ENCODE measurements at places on chromosomes 7 and 10.

DNA sequence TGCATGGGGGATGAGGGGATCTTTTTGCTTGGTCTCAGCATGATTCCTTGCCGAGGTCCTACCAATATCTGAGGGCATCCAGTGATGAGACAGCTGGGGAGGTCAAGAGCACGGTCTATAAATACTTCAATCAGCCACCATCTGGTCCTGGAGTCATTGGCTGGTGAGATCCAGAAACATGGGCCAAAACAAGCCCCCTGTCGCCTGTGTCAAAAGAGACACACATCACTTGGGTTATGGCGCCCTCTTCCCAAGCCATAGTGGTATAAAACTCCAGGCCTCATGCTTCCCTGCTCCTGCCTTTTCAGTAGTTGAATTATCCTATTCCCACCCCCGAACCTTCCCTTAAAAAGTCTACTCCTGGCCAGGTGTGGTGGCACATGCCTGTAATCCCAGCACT, 60.9 kb downstream of the SLC35B4 start:
- peak; percentile 60 for DNase-seq

DNA sequence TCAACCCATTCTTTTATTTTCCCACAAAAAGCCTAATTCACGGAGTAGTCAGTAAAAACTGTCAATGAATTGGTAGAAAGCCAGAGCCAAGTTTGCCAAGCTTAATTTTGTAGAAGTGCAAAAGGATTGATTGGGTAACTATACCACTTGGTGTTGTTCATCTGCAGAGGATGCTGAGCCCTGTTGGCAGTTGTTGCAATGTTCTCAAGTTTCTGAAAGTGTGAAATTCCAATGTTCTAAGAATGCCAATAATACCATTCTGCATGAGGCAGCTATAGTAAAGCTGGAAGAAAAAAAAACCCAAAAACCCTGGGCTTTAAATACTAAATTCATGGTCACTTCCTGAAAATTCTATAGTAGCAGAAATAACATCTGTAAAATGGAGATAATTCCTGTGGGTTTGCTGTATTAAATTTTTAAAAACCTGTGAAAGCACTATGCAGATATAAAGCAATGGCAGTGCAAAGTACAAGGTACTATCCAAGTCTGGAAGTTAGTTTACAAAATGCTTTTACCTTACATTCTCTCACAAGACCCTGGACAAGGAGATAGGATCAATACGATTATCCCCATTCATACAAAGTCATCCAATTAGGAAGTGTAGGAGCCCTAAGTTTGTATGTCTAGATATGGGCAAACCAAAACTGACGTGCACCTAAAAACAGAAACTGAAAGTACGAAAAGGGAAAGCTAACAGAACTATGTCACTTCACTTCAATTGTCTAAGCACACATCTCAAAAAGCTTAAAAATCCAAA, 6.0 kb upstream of the PON1 start:
- DNase-seq, result peak; percentile 51

DNA sequence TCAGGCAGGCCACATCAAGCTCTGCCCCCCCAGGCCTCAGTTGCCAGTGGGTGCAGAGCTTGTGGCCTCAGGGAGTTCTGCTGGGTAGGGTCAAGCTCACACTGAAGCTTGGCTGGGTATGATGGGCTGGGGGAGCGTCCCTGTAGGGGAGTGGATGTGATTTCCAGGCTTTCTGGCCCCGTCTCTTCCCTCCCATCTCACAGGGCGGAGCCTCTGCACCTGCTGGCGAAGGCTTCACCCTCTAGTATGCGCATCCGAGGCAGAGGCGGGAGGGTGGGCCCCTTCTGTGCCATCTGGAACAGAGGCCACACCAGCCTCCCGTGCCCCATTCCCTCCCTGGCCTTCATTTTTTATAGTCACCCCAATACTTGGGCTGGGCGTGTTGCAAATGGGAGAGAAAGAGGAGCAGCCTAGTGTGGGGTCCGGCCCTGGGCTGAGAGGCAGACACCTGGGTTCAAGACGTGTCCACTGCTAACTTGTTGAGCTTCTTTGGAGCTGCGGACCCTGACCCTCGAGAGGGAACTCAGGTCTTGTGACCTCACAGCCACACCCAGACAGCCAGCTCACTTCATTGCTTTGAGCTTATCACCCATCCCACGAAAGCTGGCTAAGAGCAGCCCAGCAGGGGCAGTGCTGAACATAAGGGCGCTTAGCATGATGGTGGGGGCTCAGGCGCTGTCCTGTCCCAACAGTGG, 2.3 kb downstream of the AQP1 start:
- DNase-seq, result no peak

- DNase-seq, result no peak
These were observed 406.3 kb downstream of the GALNT17 start for GRCh38 chr7:71538210-71538609.

DNA sequence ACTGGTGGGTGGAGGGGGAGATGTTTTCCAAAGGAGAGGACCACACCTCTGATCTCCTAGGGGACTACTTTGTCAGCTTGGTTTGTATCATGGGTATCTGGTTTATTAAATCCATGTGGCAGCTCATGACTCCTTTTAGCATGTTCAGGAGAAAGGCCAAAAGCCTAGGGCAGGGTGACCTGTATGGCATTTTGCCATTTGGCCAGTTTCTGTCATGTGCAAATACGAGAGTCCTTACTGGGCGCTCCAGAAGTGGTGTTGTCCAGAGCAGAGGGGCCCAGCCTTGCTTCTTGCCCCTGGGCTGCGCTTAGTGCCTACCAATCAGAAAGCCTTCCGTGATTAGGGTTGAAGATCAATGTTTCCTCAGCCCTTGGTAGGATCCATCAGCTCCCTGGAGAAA, 31.0 kb downstream of the ADRA2A start:
- no peak for DNase-seq

DNA sequence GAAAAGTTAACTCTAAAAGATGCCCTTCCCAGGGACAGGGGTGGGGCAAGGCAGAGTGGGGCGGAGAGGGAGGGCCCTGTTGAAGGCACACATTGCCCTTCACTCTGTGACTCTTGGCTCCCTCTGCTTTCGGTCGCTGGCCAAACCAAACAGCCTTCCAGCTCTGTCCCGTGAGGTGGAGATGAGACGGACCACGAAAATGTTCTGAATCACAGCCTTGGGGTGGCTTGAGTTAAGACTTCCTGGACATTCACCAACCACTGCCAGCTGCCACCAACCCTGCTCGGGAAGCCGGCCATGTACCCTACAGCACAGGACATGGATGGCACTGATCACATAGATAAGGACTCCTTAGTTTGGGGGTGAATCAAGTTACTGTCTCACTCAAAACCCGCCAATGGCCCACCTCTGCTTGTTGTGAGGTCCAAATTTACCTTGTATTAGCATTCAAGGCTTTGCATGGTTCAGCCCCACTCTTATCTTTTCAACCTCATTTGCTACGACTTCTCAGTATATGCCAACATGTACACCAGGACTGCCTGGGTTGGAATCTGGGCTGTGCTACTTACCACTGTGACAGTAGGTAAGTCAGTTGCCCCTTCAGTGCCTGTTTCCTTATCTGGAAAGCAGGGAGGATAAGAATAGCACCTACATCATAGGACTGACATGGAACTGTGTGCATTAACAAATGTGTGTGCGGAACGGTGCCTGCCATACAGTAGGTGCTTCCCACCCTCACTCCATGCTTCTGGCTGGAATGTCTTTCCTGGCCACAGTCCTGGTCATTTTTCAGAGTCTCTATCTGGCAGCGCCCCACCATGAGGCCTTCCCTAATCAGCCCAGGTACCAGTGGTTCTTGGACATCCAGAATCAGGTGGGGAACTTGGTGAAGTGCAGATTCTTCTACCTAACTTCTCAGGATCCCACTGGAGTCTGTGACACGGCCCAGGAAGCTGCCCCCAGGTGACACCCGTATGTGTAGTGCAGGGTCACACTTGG, 28.0 kb downstream of the ITPRIP start:
- no peak for DNase-seq

DNA sequence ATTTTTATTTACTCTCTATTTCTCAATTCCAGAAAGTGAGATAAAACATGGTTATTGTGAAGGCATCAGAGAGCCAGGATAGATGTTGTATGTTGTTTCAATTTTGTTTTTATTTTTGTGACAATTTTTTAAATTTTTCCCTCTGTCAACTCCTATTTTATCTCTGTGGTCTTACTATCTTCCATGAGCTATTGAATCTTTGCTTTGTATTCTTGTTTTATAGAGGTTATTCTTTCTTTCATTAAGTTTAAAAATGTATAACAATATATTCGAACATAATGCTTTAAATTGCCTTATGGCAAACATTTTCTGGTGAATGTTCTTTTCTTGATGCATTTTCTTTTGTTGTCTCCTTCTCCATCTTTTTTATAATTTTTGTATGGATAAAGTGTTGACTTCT, 78.4 kb downstream of the POU6F2 start:
- DNase-seq, result no peak

- DNase-seq, result peak; percentile 24
These were observed 13.5 kb downstream of the GCC1 start for GRCh38 chr7:127571741-127572505.

DNA sequence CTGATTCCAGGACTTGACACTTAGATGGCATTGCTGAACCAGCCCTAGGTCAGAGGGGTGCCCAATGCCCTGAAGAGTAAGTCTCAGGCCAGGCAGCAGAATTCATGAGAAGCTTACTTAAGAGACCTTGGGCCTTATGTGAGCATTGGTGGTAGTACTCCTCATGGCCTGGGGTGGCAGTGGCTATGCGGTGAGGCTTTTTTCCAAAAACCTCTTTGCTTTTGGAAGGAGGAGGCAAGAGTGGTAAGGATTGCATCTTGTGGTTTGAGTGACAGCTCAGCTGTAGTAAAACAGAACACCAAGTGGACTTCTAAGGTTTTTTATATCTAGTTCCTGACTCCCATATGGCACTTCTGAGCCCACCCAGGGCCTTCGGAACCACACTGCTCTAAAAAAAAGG, 459.0 kb upstream of the STEAP1 start:
- DNase-seq, result no peak

DNA sequence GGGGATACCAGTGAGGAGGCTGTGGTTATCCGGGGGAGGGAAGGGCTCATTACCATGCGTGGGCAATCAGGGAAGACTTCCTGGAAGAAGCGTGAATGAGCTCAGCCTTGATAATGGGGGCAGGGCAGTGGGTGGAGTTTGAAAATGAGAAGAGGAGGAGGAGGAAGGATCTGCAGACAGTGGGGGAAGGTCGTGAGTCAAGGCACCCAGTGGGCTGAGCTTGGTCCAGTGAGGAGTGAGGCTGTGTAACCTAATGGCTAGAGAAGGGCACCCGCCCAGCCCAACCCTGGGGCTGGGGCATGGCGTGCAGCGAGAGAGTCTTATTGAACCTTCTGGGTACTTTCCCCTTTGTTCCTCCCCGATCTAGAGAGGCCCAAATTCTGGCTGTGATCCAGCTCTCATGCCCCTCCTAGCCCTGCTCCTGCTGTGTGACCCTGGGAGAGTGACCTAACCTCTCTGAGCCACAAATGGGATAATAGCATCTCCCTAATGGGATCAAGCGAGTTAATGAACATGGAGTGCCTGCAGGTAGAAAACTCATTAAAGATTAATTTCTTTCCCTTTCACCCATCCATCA, 31.5 kb downstream of the CLIP2 start:
- DNase-seq, result no peak

DNA sequence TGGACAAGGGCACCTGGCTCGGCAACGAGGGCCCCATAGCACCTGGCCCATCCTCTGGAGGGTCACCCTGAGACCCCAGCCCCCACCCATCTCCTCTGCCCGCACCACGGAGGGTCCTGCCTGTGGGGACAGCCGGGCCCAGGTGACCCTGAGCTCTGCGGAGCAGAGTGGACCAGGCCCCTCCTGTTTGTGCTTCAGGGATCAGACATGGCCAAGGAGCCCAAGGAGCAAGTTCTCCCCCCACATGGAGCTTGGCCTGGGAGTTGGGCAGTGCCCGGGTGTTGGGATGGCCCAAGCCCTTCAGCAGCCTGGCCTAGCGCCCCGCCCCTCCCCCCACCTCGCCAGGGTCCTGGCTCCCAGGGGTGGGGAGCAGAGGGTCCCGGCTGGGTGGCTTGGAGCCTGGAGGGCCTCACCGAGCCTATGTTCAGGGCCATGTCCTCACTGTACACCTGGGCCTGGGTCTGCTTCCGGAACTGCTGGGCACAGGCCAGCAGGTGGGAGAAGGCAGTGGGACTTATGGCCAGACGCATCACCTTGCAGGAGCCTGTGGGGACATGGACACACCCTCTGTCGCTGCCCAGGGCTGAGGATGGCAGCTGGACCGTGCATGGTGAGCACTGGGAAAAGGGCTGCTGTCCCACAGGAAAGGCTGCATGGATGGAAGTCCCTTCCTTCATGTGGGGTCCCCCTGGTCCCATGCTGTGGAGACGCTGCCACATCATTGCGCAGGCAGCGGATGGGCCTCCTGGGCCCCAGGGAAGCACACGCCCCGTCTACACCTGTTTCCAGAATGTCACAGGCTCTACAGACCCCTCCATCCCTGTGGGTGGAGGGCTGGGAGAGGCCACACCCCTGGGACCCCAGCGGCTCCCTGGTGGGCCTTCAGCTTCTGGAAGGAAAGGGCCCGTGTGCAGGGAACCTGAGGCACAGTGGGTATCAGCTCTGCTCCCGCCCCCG, 49.2 kb upstream of the NKX6-2 start:
- DNase-seq, result no peak

DNA sequence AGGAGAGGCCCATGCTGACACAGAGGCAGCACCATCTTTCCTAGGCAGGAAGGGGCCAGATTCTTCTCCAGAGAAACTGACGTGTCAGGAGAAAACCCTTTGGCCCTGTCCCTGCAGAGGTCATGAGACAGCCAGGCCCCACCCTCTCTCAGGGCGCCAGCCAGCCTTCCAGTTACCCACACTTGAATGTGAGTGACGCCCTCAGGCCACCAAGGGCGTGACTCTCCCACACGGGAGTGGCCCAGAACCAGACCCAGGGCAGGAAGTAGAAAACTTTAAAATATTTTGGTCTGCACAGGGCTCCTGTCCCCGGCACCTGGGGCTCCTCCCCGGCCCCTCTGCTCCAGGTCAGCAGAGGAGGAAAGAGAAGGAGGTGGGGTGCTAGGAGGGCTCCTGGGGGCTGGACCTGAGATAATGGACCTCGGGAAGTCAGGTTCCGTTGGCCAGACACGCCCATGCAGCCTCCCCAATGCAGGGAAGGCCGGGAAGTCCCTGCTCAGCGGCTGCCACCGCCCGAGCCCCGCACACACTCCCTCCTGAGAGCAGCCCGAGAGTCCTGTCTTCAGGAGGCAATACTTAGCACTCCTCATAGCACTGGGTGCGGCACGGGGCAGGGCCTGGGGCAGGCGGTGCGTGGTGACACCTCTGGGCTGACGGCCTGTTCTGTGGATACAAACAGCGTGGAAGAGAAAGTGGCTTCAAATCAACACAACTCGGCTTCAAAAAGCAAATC, 67.0 kb upstream of the CFAP46 start:
- no peak for DNase-seq

DNA sequence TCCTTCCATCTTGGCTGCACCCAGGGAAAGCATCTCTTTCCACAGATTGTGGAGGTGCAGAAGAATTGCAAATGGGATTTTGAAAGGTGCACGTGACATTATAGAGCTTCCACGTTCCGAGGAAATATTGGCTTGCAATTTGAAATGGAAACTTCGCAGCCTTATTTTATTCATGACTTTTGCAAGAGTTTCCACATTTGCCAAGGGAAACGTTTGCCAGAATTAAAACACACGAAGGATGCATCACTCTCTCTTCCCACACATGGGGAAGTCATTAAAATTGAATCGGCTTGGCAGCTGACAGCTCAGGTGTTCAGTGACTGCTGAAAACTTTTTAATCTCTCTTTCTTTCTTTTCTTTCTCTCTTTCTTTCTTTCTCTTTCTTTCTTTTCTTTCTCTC, 475.4 kb upstream of the IGFBP3 start:
- no peak for DNase-seq
